Posterior cingulate gyrus (tissue), 11 donors: ENCODE measurements at places on chromosomes 11 and 22.
A peak's percentile ranks its signal among the peaks of the same experiment; 100 is the strongest.

DNA sequence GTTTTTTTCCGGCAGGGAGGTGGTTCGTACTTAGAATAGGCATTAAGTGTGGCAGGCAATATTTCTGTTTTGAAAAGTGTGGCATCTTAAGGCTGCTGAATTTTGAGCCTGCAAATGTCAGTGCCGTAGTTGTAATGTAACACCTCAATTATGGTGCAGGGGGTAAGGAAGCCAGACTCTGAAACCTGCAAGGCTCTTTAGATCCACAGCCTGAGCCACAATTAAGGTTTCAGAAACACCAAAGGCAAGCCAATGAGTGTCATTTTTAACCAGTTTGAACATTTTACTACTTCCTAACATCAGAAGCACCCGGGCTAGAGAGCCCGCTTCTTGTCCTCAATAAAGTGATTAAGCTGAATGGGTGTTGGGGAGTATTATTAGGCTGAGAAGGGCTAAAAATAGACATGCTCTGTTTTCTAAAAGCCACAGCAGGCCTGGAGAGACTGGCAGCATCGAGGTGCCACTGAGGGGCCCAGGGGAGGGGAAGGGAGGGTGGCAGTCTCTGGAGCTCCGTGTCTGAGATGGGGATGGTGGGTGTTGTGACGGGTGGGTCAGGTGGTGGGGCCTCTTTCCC is 113.4 kb downstream of the ZBTB16 start:
- DNase-seq, result no peak

- DNase-seq, result no peak
Observed at GRCh38 chr11:132639403-132639802, 892.9 kb downstream of the OPCML start.

GRCh38 chr11:123640677-123641494 is 13.5 kb downstream of the SCN3B start:
- DNase-seq, result peak; percentile 86

DNA sequence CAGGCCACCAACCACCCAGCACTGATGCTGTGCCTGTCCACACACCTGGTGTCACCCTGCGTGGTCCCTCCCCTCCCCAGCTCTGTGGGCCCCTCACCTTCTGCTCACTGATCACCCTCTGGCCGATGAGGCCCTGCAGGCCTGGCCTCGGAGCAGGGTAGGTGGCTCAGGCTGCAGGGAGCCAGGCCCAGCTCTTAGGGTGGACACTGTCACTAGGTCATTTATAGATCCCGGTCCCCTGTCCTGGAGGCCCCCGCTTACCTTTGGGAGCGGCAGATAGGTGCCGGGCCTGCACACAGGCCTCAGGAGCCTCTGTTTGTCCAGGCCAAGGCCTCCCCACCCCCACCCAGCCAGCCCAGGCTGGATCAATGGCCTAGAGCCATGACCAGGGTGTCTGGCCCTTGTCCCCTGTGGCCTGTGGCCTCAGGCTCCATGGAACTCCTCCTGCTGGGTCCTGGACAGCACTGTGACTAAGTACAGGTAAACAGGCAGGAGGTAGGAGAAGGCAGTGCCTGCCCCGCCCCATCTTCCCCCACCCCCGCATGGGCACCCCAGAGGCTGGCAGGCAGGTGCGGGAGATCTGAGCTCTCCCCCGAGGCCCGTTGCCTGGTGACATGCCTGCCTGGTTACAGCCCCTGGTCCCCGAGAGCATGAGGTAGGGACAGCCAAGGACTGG is at the start of gene TMPRSS6:
TMPRSS6 (minus strand) TSS at position 472 of the 676 bp plus-strand sequence. CDS start 6,296 bp downstream, outside the sequence.
- DNase-seq, result no peak

- peak; percentile 75 for DNase-seq
Observed at GRCh38 chr22:42768385-42769035, 47.8 kb upstream of the A4GALT start.

- no peak for DNase-seq
Observed at GRCh38 chr22:20465759-20466077, 28.1 kb upstream of the SCARF2 start.

GRCh38 chr11:57368845-57369232 is 12.1 kb downstream of the PRG3 start:
- DNase-seq, result no peak

DNA sequence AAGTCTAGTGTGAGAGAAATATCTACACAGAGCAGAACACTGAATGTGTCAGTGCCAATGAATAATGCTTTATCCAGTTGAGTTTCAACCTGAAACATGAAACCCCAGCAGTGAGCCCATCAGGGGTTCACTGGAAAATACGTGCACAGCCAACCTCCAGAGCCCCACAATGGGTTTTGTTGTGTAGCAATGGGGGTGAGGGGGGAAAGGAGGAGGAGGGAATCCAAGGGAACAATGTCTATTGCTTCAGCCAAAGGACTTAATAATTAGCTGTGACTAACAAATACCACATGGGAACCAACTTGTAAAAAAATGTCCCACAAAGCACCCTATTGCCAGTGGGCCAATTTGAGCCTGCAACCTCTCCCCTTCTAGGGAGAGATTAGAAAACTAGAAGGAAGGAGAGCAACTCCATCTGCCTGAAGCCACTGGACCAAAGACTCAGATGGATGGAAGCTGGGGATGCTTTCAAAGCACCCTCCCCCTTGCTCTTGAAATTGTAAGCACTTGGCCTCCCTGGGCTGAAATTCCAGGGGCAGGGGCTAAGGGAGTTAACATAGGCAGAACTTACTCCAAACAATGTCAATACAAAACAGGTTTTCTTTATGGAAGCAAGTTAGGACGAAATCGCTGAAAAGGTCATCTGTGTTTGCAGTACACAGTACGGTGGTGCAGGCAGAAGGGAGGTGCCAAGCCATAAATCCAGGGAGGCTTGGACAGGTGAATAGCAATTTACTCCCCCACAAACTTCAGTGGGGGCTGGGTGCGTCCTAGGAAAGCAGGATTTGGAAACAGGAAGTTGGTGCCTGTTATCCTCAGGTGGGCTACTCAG is 99.8 kb downstream of the ARL14EP start:
- no peak for DNase-seq

GRCh38 chr22:27404441-27404840 is 397.1 kb downstream of the MN1 start:
- no peak for DNase-seq

DNA sequence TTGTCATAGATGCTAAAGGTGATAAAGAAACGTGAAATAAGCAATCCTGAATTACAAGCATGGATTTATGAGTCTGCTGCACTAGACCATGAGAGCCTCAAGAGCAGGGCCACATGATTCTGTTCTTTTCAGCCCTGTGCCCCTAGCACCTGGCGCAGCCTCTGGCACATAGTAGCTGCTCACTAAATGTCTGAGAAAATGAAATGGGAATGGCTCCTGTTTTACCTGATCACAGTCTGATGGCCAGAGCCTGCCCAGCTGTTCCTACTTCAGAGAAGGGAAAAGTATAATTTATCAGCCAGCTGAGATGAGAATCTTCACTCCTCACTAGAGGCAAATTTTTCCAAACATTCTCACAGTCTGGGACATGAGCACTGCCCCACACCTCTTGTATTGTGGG is 10.7 kb upstream of the PKNOX2 start:
- no peak for DNase-seq

GRCh38 chr22:43351966-43352345 is 8.8 kb upstream of the SCUBE1 start:
- DNase-seq, result no peak

- DNase-seq, result peak; percentile 92
Observed at GRCh38 chr11:19345848-19346681, 105.3 kb upstream of the E2F8 start.

- DNase-seq, result no peak
Observed at GRCh38 chr22:49106842-49107152, 720.9 kb downstream of the BRD1 start.

GRCh38 chr11:100575860-100576717 is 111.0 kb upstream of the ARHGAP42 start:
- no peak for DNase-seq

DNA sequence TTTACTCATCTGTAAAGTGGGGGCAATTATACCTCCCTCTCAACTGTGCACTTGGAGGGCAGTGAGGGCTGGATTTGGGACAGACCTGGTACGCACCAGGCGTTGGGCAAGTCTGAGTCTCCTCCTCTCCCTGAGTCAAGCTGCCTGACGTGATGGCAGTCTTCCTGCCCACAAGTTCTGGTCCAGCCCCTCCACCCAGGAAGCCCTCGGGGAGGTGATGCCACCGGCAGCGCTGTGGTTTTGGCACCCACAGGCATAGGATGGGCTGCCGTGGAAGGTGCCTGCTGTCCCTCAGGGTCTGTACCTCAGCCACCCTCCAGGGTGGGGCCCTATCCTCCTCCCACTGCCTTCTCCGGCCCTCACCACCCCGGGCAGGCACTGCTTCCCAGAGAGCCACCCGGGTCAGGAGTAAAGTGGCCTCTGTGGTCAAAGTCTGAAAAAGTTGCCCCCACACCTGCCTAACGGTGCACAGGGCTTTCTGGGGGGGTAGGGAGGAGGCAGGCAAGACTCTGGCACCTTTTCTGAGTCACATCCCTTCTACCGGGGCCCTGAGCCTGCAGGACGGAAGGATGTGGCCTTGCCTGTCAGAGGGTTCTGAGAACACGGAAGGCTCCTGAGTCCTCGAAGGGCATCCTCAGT is 6.5 kb upstream of the APOBEC3H start:
- DNase-seq, result no peak

DNA sequence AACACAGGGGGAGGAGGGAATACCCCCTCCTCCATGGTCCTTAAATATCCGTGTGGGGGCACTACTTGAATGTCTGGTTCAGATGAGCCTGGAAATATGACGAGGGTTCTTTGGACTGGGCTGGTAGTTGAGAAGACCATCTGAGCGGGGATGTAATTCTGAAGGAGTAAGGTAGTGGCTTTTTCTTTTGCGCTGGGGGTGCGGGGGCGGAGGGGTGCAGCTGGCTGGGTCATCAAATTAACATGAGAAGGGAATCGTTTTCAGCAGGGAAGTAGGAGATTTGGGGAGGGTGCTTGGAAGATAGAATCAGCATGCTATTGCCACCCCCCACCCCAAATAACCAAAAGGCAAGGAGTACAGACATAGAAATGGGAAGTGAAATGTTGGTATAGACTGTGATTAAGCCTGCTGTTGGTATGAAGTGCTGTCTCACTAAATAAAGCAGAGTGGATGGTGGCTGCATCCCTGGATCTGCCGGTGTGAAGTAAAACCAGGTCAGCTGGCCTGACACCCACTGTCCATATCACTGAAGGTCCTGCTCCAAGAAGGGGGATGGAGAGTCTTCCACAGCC is 121.9 kb upstream of the HSD17B12 start:
- DNase-seq, result no peak

GRCh38 chr11:10584071-10584501 is 15.6 kb upstream of the LYVE1 start:
- no peak for DNase-seq

- no peak for DNase-seq
Observed at GRCh38 chr11:81993755-81994154, 739.9 kb downstream of the FAM181B start.

GRCh38 chr22:37300551-37301017 is 18.3 kb downstream of the CYTH4 start:
- no peak for DNase-seq

GRCh38 chr11:33536178-33536577 is 164.4 kb downstream of the C11orf91 start:
- DNase-seq, result no peak

GRCh38 chr11:10287766-10288715 is 6.0 kb downstream of the SBF2 start:
- DNase-seq, result no peak

DNA sequence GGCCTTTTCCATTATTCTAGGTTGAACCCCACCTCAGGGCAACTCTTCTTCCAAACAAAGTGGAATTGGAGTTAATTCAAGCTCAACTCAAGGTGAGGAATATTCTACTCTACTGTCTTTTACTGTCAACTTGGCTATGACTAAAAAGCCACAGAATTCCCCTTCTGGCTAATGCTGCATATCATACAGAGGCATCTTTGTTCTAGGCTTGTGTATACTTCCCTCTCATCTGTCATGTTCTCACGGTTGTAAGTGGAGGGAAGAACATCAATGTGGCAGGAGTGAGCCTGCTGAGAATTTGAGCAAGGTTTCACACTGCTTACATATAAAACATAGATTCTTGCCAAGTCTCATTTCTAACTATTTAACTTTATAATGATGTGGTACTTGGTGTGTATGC is 921.4 kb upstream of the CNTN5 start:
- no peak for DNase-seq

GRCh38 chr22:35852076-35852475 is 134.4 kb downstream of the APOL5 start:
- DNase-seq, result no peak

DNA sequence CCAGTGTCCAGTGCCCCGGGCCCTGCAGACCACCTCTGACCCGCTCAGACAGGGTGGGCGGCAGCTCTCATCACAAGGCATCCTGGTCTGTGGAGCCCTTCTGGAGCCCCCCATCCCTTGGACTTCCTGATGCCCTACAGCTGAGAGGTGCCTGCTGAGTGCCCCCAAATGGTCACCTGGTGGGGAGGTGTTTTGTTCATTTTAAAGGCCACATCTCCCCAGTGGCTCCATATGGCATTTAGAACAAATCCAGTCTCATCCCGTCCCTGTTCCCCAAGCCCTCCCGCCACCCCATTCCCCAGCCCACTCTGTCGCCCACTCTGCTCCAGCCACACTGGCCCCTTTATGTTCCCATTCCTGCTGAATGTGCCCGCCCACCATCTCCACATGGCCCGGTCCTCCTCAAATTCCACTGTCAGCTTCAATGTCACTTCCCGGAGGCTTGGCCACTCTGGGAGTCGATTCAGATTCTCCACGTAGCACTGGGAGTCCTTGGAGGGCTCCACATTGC is 32.8 kb downstream of the OSBPL5 start:
- DNase-seq, result peak; percentile 7

- no peak for DNase-seq
Observed at GRCh38 chr22:46374663-46375474, 39.4 kb downstream of the TRMU start.

GRCh38 chr11:44755556-44756523 is 29.1 kb downstream of the TSPAN18 start:
- DNase-seq, result no peak

DNA sequence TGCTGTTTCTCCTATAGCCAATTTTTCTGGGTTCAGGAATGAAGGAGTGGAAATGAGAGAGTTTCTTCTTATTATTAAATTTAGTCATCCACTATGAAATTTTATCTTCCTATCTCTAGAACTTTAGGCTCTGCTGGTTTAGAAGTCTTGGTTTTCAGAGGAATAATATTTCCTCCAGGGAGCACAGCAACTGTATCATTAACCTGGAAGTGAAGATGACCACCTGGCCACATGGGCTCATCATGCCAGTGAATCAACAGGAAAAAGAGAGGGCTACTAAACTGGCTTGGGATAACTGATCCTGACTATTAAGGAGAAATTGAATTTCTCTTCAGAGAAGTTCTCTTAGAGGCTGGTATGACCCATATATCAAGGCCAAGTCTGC is 44.4 kb downstream of the ADM start:
- no peak for DNase-seq

DNA sequence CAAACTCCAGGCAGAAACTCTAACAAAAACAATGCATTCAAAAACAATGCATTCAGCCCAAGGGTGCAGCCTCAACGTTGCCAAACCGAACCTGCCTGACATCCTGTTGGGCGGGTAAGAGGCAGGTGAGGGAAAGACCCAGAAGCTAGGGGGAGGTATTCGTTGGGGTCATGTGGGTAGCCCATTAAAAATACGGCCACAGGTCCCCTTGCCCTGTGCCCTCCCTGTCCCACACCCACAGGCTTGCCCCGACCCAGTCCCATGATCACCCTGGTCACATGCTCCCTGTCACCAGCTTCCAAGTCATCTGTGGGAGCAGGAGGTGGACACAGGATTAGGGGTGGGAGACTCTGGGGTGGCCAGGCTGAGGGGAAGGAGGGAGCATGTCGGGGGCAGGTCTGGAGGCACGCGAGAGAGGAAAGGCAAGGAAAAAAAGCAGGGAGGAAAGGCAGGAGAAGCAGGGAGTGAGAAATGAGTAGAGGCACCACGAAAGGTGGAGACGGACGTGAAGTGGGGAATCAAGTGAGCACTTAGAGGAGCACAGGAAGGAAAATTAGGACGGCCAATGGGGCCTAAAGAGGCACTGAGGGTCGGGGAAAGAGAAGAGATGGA is 683 bp downstream of the PLA2G6 start:
- peak; percentile 72 for DNase-seq
